Fibroblast of villous mesenchyme (primary cell): ENCODE measurements at places on chromosomes 5 and 9. TPM values are rescaled to one million over a fixed set of nuclear protein-coding genes. Genes with fewer than 3 reads are reported as not detected.
A peak's percentile ranks its signal among the peaks of the same experiment; 100 is the strongest.

DNA sequence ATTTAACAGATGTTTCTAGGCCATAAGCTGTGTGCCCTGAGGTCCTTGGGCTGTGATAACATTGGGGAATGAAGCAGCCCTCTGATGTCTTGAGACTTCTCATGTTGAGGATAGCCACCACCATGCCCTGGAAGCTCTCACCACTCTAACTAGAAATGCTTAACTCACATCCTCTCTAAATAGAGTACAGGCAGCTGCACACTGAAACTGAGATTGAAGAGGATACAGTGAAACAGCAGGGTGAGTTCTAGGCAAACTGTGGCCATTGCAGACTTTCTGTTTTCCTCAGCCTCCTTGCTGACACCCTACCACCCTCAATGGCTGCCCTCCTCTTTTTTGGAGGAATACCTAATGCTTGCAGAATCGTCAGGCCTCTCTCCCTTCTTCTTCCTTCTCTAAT is 22.4 kb downstream of the UTP15 start:
- DNase-seq = no peak

DNA sequence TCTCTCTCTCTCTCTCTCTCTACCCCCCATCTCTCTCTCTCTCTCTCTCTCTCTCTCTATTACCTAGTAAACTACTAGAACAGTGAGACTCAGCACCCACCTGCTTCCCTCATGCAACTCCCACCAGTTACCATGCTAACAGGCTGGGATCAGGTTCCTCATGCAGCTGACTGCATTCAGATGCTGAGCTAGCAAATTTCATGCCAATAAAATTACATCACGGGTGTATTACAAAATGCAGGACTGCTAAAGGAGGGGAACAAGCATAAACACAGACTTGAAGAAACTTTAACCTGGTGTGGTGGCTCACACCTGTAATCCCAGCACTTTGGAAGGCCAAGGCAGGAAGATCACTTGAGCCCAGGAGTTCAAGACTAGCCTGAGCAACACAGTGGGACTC is 76.0 kb downstream of the CEMIP2 start:
- peak; percentile 79 for DNase-seq

- no peak for DNase-seq
These were observed 44.1 kb downstream of the VPS13A start for GRCh38 chr9:77221431-77221830.

DNA sequence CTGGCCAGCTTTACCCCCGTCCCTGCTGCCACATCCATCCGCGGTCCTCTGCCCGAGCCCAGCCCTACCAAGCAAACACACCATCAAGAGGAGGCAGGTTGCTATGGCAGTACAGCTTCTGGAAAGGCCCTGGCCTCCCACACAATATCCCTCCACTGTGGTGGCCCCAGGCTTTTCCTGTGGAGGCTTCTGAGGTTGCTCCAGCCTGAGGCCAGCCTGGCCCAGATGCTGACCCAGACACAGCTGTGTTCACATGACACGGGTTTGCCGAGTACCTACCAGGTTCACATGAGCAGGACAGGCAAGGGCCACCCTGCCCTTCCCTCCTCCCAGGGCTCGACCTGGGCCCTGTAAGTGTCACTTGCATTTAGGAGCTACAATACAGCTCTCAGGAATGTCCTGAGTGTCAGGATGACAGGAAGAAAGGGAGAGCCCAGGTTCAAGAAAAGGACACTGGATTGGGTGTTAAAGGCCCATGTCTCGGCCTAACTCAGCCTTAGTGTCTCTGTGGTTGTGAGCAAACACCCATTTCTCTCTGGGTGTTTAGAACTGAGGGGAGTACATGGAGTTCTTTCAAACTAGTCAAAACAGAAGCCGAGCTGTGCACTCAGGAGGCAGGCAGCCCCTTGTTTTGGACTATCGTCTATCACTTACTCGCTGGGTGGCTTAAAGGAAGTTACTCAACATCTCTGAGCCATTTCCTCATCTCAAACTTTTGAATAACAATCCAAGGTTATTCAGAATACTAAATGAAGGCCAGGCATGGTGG is 40.2 kb downstream of the NAIF1 start:
- peak; percentile 50 for DNase-seq

- DNase-seq = no peak
These were observed 39.5 kb downstream of the PLPP1 start for GRCh38 chr5:55495216-55495615.

GRCh38 chr5:148808864-148809642 is 17.4 kb upstream of the ADRB2 start:
- DNase-seq = no peak

- DNase-seq = no peak
These were observed 66.9 kb downstream of the HSPA4 start for GRCh38 chr5:133118741-133119140.

GRCh38 chr9:134936346-134937163 is 18.8 kb upstream of the FCN1 start:
- DNase-seq = no peak

DNA sequence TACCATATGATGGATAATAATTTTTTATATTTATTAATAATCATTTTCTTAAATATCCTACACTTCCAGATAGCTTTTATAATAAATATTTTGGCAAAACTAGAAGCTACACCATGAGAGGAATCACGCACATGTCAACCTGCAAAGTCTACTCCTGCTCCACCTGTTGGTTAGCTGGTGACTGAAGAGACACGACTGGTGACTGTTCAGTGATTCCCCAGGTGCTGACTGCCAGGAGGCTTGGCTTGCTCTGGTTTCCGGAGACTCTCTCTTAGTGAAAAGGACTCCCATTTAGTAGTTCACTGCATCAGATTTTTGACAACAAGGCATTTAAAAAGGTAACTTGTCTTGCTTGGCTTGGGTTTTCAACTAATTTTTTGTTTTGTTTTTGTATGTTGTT is 20.9 kb downstream of the GZMA start:
- no peak for DNase-seq

DNA sequence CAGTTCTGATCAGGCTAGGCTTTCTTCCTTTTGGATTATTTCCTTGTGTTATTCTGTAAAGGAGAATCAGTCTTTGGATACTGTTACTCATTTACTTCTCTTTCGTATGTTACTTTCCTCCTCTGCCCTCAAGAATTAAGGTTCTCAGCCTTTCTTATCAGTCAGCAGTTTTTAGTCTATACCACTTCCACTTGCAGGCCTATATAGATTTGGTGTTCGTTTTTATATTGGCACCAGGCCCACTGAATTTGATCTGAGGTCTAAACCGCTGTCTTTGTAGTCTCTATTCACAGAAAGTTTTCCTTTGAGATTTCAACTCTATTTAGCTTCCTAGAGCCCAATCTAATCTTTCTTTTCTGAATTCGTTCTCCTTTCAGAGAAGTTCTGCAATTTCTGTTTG is 62.8 kb downstream of the ERBIN start:
- DNase-seq = no peak

GRCh38 chr5:2310946-2311345 is 428.2 kb upstream of the IRX4 start:
- DNase-seq = no peak

GRCh38 chr9:70587201-70587600 is 172.7 kb upstream of the KLF9 start:
- DNase-seq = peak; percentile 85

GRCh38 chr9:26682796-26683496 is 209.7 kb downstream of the CAAP1 start:
- DNase-seq = no peak

GRCh38 chr9:116323012-116323411 is 169.4 kb downstream of the PAPPA start:
- peak; percentile 37 for DNase-seq

DNA sequence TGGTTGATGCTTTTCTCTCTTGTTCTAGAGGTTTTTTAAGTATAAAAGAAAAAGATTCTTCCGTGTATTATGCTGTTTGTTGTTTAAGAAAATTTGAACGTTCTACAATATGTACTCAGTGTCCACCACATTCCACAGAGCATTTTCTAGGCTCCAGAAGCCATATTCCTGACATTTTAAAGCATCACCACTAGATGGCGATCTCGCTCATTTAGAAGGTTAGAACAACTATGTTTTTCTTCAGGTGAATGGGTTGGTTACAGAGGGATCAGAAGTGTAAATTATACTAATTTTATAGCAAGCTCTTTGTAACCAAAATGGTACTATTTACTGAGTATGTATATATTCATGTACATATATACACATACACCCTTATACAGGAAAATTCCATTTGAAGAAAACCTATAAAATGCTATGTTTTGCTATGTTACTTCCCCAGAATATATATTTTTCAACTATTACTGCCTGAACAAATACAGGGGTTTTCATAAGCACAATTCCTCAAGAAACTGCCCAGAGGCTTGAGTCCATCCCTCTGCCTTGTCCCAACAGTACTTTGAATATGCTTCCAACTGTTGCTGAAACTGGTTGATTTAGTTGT is 284.3 kb downstream of the CCDC171 start:
- DNase-seq = peak; percentile 63

DNA sequence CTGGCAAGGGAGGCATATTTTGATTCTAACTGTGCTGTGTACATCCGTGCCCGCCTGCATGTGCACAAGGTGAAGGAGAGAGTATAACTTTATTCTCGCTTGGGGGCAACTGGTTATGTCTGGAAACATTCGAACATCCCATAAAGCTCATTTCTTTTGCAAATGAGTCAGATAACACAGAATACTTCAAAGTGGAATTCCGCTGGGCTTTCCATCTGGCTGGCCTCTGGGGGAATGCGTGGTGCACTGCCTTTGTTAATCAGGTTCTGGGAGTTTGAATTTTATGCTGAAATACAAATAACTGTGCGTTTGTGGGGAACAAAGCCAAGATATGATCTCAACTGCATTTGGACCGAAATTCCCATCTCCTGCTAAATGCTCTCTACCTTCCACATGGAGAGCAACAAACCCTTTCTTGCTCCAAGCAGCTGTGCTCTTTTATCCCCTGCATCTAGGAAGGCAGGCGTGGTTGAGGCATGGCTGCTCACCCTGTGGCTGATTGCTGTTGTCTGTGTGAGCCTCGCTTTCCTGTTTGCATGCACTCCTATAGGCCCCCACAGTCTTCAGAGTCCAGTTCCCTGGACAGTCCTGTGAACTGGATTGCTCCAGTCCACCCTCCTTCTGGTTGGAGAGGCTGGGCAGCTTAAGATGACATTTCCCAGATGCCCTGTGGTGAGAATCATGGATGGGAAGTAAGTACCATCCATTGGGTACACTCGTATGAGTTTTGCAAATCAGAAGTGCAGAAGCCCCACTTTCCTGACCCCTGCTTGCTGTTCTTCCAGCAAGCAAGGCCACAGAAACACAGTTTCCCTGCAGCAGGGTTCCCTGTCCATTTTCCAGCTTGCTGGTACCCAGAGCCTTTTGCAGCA is 82.9 kb upstream of the ALDH1B1 start:
- no peak for DNase-seq

DNA sequence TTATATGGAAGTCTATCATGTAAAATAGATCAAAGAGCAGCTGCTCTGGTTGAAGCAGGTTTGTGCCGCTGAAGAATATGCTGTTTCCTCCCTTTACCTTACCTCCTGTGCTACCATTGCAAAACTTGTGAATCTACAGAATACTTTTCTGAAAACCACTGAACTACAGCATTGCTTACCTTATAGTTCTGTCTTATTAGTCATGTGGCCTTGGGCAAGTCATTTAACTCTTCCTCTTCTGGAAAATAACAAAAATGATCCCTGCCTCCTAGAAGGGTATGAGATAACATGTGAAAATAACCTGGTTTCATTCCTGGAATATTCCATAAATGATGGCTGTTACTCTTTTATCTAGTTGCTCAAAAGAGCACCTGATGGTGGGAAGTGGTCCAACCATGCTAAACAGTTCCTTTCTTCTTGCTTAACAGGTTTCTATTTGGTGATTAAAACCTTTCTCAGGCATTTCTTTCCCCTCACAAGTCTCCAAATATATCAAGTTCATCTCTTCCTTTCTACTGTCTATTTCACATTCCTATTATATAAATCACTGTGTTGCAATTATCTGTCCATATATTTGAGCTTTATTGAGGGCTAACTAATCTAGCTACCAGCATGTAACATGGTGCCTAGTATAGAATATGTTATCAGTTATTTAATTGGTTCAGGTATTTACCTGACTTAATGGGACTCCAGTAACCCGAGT is 15.0 kb downstream of the TRIM32 start:
- no peak for DNase-seq

GRCh38 chr9:3740690-3741419 is 215.1 kb upstream of the RFX3 start:
- no peak for DNase-seq

GRCh38 chr5:8788246-8788645 is 757.6 kb downstream of the SEMA5A start:
- no peak for DNase-seq

- DNase-seq = peak; percentile 97
These were observed 72.0 kb downstream of the ZFAND5 start for GRCh38 chr9:72292874-72293607.

GRCh38 chr5:53900677-53901076 is 340.2 kb downstream of the NDUFS4 start:
- no peak for DNase-seq

GRCh38 chr5:14397717-14398116 is 183.9 kb upstream of the OTULINL start:
- DNase-seq = peak; percentile 61

GRCh38 chr9:111052791-111053190 is 14.5 kb upstream of the LPAR1 start:
- no peak for DNase-seq

GRCh38 chr9:35357116-35357515 is 132.8 kb upstream of the RUSC2 start:
- no peak for DNase-seq

GRCh38 chr9:115884846-115885245 is 268.7 kb upstream of the PAPPA start:
- no peak for DNase-seq

DNA sequence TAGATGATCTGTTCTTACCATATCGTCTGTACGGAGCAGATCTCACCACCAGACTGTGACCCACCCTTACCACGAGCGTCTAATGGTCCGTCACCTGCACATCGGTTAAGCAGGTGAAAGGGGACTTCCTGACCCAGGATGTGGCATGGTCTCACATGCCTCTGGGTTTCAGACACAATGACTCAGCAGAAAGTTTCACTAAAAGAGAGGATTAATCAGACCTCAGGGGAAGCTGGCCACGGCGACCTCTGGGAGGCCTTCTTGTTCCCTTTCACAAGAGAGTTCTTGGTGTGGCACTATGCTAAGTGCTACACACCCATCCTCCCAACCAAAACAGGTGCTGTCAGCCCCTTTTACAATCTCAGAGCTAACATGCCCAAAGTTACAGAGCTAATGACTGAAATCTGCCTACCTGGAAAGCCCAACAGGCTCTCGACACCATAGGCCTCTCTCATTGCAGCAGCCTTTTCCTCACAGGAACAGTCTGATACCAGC is 41.6 kb downstream of the ADAMTS12 start:
- DNase-seq = peak; percentile 73

UNC13B gene
- 17.4 and 23.7 TPM in 2 replicates for total RNA-seq

SPTAN1 gene
- total RNA-seq = 477 and 501 TPM in 2 replicates

MAMDC2 gene
- total RNA-seq = 11.0 and 22.9 TPM in 2 replicates

DMRT3 gene
- total RNA-seq = not detected in 2 replicates

SNCAIP gene
- total RNA-seq = 19.0 and 32.5 TPM in 2 replicates

FBP1 gene
- total RNA-seq = not detected in 2 replicates

PLEKHG4B gene
- under 0.01 TPM in 2 replicates for total RNA-seq

GPR150 gene
- total RNA-seq = 0.32 and 0.43 TPM in 2 replicates

ZNF366 gene
- total RNA-seq = under 0.01 TPM in 2 replicates

TEX48 gene
- not detected in 2 replicates for total RNA-seq

CORO2A gene
- total RNA-seq = 0.32 and 2.2 TPM in 2 replicates

PCDHA9 gene
- total RNA-seq = under 0.01 TPM in 2 replicates
